ENCODE measurements at places on chromosomes 4 and X.

DNA sequence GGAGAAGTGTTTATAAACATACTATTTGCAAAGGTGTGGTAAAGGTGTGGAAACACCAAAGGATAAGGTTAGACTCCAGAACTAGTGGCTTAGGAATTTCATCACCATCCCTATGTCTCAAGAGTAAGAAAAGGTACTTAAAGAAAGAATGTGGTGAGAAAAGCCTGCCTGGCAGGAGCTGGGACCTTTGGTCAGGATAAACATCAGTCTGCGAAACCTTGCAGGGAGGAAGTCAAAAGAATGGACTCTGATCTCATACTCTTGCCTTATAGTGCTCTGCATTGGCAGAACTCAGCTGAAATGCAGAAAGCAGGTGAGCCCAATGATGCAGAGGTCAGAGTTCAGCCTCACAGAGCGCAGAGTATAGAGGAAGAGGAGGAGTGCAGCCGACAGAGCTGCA is 97.2 kb upstream of the NR3C2 start:
- no peak for DNase-seq

GRCh38 chr4:53899586-53900270 is 164.7 kb downstream of the CHIC2 start:
- no peak for DNase-seq

DNA sequence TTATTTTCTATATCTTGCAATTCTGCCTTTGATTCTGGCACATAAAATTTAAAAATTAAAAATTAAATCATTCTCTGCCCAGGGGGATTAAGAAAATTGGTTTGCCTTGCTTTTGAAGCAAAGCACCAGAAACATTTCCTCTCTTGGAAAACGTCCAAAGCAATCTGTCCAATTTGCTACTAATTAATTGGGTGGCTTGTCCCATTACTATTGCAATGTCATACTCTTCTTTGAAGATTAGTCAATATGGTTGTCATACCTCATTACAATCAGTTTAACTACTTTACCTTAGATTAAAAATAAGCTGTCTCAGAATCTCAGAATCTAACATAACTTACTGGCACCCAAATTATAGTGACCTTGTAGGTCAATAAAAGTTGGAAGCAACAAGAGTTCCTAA is 208.8 kb downstream of the TMA16 start:
- DNase-seq, result no peak

GRCh38 chr4:89703829-89704590 is 133.0 kb downstream of the SNCA start:
- DNase-seq, result no peak

DNA sequence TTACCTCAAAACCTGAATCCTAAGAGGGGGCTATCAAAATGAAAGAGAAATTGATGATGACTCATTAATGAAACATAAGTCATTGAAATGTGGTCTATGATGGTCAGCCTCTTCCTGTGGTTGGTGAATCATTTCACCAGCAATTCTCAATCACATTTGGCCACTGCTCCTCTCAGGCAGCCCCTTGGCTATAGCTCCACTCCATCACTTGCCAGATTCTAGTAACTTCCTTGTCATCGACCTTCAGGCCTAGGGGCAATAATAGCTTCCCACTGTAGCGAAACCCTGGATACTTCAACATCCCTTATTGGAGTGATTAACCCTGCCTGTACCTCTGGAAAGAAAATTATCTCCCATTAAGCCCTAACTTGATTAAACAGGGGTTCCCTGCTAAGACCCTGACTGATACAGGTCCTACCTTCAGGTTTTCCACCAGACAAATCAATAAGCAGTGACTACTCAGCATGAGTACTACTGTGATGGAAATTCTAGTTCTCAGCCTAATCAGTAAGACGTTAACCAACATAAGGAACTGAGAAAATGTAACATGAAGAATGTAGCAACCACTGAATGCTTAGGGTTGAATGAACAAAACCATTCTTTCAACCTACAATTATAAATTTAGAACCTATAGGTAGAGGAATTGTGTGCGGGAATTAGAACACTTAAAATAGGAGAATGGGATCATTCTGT is 30.4 kb downstream of the ADH7 start:
- DNase-seq, result no peak

DNA sequence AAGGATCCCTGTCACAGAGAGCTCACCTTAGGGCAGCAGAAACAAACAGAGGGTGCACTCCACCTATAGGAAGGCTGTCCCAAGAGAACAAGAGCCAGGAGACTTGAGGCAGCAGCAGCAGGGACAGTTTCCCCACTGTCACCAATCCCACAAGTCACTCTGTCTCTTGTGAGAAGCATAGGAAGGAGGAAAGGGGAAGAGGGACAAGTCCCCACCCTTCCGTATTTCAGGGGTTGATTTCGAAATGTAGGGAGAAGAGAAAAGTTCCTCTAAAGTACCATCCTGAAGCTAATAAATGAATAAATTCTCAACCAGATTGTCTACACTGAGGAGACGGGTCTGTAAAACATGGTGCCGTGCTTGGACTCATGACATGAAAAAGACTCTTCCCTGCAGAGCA is 9.5 kb upstream of the TLR8 start:
- no peak for DNase-seq

DNA sequence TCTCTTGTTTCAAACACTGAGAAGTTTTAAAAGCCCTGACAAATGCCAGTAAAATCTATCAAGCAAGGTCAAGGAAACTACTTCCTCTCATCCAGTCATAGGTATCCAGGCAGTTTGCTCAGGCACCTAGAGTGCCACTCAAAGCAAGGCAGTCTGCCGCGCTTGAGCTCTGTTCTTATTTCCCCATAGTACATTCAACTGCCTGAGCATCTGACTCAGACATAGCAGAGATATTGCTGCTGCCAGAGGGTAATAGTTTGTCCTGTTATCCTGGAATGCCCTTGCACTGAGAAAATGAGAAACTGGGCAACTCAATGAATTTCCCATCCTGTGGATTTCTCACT is 16.1 kb upstream of the ATP8A1 start:
- DNase-seq, result no peak

- no peak for DNase-seq
Measured at GRCh38 chrX:78102091-78102490, 2.0 kb upstream of the PGK1 start.

DNA sequence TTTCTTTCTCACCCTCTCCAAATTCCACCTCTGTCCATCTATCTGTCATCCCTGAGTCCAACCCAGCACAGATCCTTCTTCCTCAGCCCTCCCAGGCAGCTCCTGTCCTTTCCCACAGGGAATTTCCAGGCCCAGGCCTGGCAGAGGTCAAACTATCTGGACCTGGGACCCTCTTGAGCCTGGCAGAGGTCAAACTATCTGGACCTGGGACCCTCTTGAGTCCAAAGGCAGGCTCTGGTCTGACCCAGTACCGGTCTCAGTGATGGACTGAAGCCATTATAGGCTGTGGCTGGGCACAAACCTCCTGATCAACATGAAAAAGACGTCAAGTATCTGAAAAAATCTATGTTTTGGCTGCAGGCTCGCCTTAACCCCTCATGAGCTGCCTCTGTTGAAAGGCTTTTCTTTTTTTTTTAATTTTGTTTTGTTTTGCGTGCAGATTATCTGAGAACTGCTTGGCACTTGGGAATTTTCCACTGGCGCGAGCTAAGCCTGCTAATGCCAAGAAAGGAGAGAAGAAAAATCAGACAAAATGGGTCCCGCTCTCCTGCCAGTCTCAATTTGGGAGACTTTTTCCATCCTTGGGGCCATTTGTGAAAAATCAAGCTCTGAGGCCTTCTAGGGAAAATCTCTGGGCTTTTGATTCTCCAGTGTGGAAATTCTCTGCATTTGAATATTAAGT is 31.2 kb downstream of the MSX1 start:
- no peak for DNase-seq

DNA sequence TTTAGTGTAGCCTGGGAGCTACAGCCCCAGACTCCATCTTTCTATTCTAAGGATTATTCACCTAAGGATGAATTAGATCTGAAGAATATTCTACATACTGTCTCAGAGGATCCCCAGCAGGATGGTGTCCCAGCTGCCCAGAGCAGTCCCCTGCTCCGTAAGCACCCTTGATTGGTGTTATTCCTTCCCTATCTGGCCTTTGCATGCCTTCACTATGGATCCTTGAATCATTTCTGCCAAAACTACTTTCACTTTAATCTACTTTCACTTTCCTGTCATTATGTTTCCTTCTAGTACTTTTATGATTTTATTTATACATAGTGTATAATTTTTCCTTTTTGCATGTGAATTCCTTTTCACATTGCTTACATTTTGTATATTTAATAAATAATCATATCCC is 39.2 kb downstream of the ARHGAP24 start:
- no peak for DNase-seq

Measured in stimulated activated CD4-positive, alpha-beta T cell treated with anti-CD3 and anti-CD28 coated beads, Interleukin-4, amount 100 ng/mL, for 4 hours (primary cell).